ENCODE measurements at places on chromosomes 16 and 17. TPM values are rescaled to one million over a fixed set of nuclear protein-coding genes. Genes with fewer than 3 reads are reported as not detected.
A peak's percentile ranks its signal among the peaks of the same experiment; 100 is the strongest.

The ABCC11 gene
- total RNA-seq: not detected

The SMIM5 gene
- 0.20 TPM for total RNA-seq

The NEUROD2 gene
- total RNA-seq: 6.3 TPM

The KRTAP1-5 gene
- not detected for total RNA-seq

The MYO1C gene
- total RNA-seq: 58.5 TPM

The GUCY2D gene
- not detected for total RNA-seq

The ABCC12 gene
- not detected for total RNA-seq

The RAB11FIP3 gene
- total RNA-seq: 103 TPM

The TBC1D3 gene
- total RNA-seq: not detected

The SALL1 gene
- total RNA-seq: 35.7 TPM

The CD300A gene
- 0.25 TPM for total RNA-seq

The LGALS9C gene
- total RNA-seq: not detected

- peak; percentile 63 for DNase-seq
- peak overlapping the region; percentile 83 for H3K4me3 ChIP-seq
- no peaks in the 10 kb centered on the region for H3K36me3 ChIP-seq
- peaks cover 5% of the 10 kb centered on the region for H3K4me1 ChIP-seq
- peak overlapping the region; percentile 75 for H3K27ac ChIP-seq
Measured at GRCh38 chr16:10039220-10040096, 142.8 kb downstream of the GRIN2A start.

GRCh38 chr17:78525511-78526160 is 51.6 kb downstream of the DNAH17 start:
- peaks cover 5% of the 10 kb centered on the region for H3K27me3 ChIP-seq
- peaks cover 2% of the 10 kb centered on the region for H3K4me1 ChIP-seq
- no peak overlapping the region for H3K4me3 ChIP-seq
- no peak for DNase-seq
- no peak overlapping the region for H3K27ac ChIP-seq

GRCh38 chr17:82859431-82860403 is 19.9 kb upstream of the ZNF750 start:
- DNase-seq: no peak
- peaks cover 9% of the 10 kb centered on the region for H3K27me3 ChIP-seq
- peak overlapping the region; percentile 62 for H3K27ac ChIP-seq
- peak overlapping the region; percentile 28 for H3K4me3 ChIP-seq
- H3K4me1 ChIP-seq: peaks cover 32% of the 10 kb centered on the region
- H3K36me3 ChIP-seq: peaks cover 14% of the 10 kb centered on the region

DNA sequence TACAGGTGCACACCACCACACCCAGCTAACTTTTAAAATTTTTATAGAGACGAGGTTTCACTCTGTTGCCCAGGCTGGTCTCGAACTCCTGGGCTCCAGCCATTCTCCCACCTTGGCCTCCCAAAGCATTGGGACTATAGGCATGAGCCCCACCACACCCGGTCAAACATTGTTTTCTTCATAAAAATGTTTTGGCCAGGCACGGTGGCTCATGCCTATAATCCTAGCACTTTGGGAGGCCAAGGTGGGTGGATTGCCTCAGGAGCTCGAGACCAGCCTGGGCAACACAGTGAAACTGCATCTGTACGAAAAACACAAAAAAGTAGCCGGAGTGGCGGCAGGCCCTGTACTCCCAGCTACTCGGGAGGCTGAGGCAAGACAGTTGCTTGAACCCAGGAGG is 12.1 kb downstream of the TMC6 start:
- DNase-seq: no peak
- H3K27me3 ChIP-seq: peaks cover 6% of the 10 kb centered on the region
- peaks cover 2% of the 10 kb centered on the region for H3K4me1 ChIP-seq
- H3K27ac ChIP-seq: no peak overlapping the region

DNA sequence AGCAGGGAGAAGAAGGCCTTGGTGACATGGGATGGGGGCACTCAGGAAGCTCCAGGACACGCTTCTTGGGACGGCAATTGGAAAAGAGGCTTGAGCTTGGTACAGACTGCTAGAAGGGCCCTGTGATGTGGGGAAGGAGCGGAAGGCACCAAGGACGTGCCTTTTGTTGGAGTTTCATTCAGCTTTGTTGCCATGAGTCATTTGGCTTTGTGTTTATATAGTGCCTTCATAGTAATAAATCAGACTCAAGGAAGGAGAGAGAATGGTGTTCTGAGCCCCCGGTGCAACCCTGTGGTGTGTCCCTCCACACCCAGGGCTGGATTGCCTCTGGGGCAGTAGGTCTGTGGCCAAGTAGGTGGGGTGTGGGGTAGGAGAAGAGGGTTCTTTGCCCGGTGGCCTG is 7.4 kb upstream of the TBX4 start:
- H3K36me3 ChIP-seq: peaks cover 2% of the 10 kb centered on the region
- no peak for DNase-seq
- H3K4me1 ChIP-seq: no peaks in the 10 kb centered on the region
- H3K4me3 ChIP-seq: no peak overlapping the region
- H3K27ac ChIP-seq: no peak overlapping the region

DNA sequence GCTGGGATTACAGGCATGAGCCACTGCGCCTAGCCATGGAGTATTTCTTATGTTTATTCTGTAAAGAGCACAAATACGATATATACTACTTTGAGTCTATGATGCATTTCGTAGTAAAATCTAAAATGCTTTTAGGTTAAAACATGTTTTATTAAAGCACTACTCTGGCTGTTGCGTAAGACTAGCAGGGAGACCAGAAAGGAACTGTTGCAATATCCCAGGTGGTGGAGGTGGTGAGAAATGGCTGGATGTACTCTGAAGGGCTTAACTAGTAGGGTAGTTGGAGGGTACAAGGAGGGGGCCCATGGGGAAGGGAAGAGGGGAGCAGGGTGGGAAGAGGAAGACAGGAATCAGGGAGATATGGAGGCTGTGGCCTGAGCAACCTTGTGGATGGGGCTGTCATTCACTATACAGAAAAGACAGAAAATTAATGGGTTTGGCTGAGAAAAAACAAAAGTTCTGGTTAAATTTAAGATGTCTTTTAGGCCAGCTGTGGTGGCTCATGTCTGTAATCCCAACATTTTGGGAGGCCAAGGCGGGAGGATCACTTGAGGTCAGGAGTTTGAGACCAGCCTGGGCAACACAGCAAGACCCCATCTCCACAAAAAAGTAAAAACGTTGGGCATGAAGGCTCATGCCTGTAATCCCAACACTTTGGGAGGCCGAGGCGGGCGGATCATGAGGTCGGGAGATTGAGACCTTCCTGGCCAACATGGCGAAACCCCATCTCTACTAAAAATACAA is 35.8 kb downstream of the ST3GAL2 start:
- H3K27ac ChIP-seq: no peak overlapping the region
- H3K4me3 ChIP-seq: no peak overlapping the region
- H3K27me3 ChIP-seq: peaks cover 8% of the 10 kb centered on the region
- no peaks in the 10 kb centered on the region for H3K36me3 ChIP-seq

- H3K27me3 ChIP-seq: peaks cover 11% of the 10 kb centered on the region
- peak; percentile 37 for DNase-seq
- H3K36me3 ChIP-seq: no peaks in the 10 kb centered on the region
- H3K4me3 ChIP-seq: peak overlapping the region; percentile 70
Measured at GRCh38 chr17:21463779-21464407, 87.7 kb downstream of the KCNJ12 start.

- peaks cover 17% of the 10 kb centered on the region for H3K27me3 ChIP-seq
- peak overlapping the region; percentile 42 for H3K4me3 ChIP-seq
- peaks cover 6% of the 10 kb centered on the region for H3K36me3 ChIP-seq
- H3K27ac ChIP-seq: no peak overlapping the region
- H3K4me1 ChIP-seq: peaks cover 6% of the 10 kb centered on the region
Measured at GRCh38 chr16:586047-586644, 3.7 kb upstream of the RAB40C start.

DNA sequence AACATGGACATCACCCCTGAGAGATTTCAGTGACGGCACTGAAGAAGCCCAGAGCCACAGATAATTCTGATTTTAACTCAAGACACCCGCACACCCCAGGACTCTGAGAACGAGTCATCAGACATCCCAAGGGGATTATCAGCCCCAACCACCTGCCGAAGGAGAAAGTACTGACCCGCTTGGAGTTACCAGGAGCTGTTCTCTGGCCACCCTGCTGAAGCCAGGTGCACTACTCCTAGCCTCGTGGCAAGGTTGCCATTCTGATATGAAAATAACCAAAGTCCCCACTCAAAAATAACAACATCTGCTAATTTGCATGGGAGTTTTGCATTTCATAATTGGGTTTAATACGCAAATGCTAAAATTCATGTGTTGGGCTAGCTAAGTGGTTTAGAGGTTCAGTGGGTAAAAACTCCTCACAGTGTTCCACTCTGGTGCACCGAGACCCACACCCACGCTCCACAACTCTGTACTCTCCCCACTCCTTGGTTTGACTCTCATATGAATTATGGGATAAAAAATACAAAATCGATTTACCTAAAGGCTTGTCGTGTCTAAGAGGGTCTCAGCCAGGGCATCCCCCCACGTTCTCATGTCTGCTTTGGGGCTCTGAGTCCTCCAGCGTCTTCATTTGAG is 143.0 kb upstream of the NOL11 start:
- peaks cover 17% of the 10 kb centered on the region for H3K4me1 ChIP-seq
- no peak for DNase-seq
- no peaks in the 10 kb centered on the region for H3K36me3 ChIP-seq
- H3K4me3 ChIP-seq: no peak overlapping the region
- no peak overlapping the region for H3K27ac ChIP-seq

GRCh38 chr17:27282054-27282551 is 11.8 kb upstream of the WSB1 start:
- peaks cover 1% of the 10 kb centered on the region for H3K27me3 ChIP-seq

DNA sequence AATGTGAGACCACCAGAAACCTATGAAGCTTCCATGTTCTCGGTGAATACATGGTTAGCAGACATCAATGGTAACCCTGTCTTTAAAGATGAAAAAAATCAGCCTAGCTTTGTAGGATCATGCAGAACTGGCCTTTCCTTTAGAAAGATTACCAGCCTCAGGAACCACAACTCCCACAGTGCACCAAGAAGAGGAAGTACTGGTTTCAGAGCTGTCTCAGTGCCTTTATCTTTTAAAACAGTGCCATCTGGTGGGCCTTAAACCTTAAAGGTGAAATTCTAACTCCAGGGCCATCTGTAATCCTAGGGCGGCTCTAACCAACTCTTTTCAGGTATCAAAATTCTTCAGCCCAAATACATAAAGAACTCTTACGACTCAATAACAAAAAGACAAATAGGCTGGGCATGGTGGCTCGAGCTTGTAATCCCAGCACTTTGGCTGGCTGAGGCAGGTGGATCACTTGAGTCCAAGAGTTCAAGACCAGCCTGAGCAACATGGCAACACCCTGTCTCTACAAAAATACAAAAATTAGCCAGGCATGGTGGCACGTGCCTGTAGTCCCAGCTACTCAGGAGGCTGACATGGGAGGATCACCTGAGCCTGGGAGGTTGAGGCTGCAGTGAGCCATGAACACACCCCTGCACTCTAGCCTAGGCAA is 5.4 kb downstream of the ATPAF2 start:
- peaks cover 5% of the 10 kb centered on the region for H3K36me3 ChIP-seq
- peaks cover 23% of the 10 kb centered on the region for H3K4me1 ChIP-seq
- no peak overlapping the region for H3K4me3 ChIP-seq
- peaks cover 8% of the 10 kb centered on the region for H3K27me3 ChIP-seq
- H3K27ac ChIP-seq: no peak overlapping the region

DNA sequence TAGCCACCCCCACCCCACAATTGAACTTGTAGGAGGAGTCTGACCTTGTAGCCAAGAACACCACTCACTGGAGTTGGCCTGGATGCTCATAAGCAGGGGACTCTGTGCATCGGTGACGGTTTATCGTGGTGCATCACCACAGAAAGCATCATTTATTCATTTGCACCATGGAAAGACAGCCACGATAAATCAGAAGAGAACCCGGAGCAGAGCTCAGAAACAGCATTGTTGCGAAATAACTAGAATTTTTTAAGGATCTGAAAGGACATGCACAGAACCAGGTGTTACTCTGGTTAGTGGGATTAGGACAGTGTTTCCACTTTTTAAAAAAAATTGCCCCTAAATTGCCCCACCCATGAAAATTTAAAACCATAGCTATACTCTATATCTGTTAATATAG is 44.4 kb upstream of the IRX6 start:
- H3K27ac ChIP-seq: no peak overlapping the region
- peaks cover 2% of the 10 kb centered on the region for H3K27me3 ChIP-seq
- H3K4me3 ChIP-seq: no peak overlapping the region
- DNase-seq: no peak
- no peaks in the 10 kb centered on the region for H3K36me3 ChIP-seq

GRCh38 chr16:86381491-86381890 is 128.8 kb upstream of the FOXF1 start:
- H3K27ac ChIP-seq: no peak overlapping the region
- no peak overlapping the region for H3K4me3 ChIP-seq
- no peaks in the 10 kb centered on the region for H3K36me3 ChIP-seq
- H3K4me1 ChIP-seq: peaks cover 7% of the 10 kb centered on the region
- DNase-seq: no peak

DNA sequence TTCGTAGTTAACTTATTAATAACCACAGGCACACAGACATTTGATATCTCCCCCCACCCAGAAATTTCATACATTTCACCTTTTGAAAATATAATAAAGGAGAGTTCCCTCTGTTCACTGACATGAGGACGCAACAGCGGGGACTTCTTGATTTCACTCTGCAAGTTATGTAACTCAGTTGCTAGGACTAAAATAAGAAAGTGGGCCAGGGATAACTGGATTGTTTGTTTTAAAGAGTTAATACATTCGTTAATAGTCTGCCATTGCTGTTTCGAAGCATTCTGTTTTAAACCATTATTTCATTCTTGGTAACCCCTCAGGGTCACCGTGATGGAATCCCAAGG is 1.2 kb downstream of the RHOT1 start:
- peak overlapping the region; percentile 99 for H3K4me3 ChIP-seq
- no peaks in the 10 kb centered on the region for H3K36me3 ChIP-seq
- H3K27me3 ChIP-seq: no peaks in the 10 kb centered on the region
- no peak for DNase-seq
- peaks cover 9% of the 10 kb centered on the region for H3K4me1 ChIP-seq

DNA sequence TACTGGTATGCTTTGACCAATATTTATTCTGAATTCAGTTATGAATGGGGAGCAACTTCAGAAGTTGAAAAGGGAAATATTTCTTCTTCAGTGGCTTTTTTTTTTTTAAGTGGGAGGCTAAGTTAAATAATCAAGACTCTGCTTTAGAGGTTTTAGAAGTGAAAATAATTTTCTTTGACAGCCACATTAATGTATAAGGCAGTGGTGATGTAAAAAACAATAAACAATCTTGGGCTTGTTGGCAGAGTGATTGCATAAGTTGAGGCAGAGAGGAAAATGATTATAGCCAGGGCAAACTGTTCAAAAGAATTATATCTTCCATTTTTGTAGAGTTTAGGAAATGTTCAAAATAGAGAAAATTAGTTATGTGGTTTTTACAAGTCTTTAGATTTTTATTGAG is 5.4 kb upstream of the KRT12 start:
- H3K27ac ChIP-seq: no peak overlapping the region
- no peaks in the 10 kb centered on the region for H3K27me3 ChIP-seq
- DNase-seq: no peak

DNA sequence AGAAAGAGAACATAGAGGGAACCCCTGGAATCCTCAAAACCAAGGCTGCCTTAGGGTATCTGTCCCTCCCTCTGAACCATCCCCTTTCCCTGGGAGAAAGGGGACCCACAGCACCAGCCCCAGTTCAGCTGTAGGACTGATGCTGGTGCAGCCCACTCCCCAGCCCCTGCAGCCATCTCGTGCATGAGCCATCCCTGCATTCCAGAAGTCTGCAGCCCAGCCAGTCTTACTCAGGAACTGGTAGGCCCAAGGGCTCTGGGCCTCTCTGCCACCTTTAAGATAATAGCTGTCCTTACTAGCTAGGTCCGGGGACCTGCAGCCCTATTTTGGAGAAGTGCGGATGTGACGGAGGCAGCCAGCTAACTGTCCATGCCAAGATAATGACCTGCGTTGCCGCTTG is 6.0 kb upstream of the EVPL start:
- DNase-seq: no peak
- no peak overlapping the region for H3K27ac ChIP-seq
- H3K4me1 ChIP-seq: peaks cover 3% of the 10 kb centered on the region
